ENCODE measurements at places on chromosomes 13 and 19.

DNA sequence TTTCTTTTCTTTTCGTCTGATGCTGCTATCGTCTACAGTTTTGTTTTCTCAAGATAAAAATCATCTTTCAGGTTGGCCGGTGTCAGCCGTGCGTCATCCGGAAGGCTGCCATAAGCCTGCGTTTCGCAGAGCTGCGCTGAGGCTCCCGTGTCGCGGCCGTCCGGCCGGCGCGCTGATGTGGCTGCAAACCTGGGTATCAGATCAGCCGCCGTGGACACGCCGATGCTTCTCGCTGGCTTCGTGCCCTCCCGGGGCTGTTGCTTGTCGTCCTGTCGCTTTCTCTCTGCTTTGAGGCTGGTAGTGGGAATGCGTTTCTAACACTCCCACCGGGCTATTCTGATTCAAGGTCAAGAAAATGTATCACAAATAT, 45.9 kb upstream of the TFDP1 start:
- no peak for DNase-seq

DNA sequence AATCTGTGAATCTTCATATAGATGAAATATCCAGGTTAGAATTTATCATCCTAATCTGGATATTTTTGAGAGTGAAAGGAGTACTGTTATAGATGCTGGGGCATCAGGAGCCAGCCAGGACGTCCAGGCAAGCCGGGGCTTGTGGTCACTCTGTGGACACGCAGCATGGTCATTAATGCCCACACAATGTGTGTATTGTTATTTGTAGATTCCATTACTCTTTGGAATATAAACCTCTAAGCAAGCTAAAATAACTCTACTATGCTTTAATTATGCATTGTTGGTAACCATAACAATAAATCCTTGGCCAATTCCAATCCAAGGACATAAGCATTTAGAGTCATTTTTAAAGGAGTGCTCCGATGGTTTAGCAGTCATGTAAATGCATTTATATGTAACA, 137.9 kb downstream of the TM9SF2 start:
- no peak for DNase-seq

- no peak for DNase-seq
These were observed 523.4 kb downstream of the FGF9 start for GRCh38 chr13:22194106-22194805.

- no peak for DNase-seq
These were observed 103.8 kb downstream of the KL start for GRCh38 chr13:33119856-33120543.

- DNase-seq, result peak; percentile 86
These were observed at the start of gene SLC25A30 for GRCh38 chr13:45417790-45418534. SLC25A30 (minus strand) TSS chr13:45418373; CDS start chr13:45411425, 6,948 bp downstream.

DNA sequence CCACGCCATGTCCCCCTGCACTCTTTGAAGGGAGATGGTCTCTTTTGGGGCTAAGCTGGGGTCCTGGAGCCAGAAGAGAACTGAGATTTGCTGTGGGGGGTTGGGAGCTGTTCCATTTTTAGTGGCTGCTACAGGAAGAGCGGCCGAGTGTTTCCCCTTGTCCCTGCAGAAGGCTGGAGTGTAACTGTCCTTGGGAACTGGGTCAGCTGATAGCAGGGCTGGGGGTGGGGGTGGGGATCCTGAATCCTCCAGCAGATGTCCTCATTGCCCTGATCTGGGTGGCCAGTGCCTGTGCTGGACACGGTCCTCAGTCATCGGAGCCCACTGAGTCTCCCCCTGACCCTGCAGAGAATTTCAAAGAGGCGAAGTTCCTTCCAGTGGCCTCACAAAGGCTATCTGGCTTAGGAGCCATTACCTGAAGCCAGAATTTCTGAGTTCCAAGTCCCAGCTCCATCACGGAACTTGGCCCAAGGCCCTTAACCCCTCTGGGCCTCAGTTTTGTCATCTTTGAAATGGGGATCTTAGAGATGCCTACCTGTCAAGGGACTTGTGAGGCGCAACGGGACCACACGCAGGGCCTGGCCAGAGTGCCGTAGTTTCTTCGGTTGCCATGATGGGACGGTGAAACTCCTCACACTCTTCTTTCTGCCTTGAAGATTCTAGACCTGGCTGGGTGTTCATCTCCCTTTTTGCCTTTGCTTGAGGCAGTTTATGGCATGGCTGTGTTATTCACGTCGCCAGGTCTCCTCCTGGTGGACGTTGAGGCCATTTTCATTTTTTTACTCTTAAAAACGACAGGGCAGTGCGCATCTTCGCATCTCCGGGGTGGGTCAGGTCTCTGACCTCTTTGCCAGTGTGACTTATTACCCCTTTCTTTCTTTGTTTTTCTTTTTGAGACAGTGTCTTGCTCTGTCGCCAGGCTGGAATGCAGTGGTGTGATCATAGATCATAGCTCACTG, 51.9 kb downstream of the DNM2 start:
- DNase-seq, result no peak

- DNase-seq, result no peak
These were observed 14.4 kb upstream of the CEBPA start for GRCh38 chr19:33316541-33317264.

GRCh38 chr13:112743451-112744167, 53.8 kb downstream of the ATP11A start:
- DNase-seq, result no peak

DNA sequence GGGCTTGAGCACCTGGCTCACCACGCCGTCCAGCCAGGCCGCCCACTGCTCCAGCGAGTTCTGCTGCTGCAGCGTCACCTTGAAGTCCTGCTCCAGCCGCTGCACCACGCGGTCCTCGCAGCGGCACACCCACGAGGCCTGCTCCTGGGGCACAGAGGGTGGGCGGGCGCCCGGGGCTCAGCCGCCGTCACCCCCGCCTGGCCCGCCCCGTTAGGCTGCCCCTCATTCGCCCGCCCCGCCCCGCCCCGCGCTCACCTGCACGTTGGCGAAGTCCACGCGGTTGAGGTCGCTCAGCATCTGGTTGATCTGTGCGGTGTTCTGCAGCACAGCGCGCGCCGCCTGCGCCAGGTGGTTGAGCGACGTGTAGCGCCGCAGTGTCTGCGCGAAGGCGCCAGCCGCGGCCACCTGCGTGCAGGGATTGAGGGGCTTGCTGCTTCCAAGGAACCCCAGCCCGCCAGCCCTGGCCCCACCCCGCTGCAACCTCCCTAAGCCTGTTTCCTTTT, 11.3 kb downstream of the DCAF15 start:
- no peak for DNase-seq

DNA sequence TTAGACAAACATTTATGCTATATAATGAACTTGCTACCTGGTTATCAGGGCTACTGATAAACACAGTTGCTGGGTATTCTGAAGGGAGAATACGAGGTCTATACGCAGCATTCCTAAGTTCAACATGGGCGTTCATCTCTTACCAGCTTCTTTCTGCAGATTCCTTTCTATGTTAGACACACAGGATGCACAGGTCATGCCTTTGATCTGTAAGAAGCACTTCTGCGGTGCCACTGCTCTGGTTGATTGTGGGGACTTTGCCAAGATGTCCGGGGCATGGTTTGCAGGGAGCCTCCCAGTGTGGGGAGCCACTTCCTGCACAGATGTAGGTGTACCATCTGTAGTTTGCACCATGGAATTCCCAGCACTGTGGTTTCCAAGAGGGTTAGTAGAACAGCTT, 40.9 kb downstream of the ATP7B start:
- DNase-seq, result no peak

GRCh38 chr19:6710273-6711077, 10.0 kb downstream of the C3 start:
- DNase-seq, result no peak

- DNase-seq, result no peak
These were observed 1712.4 kb downstream of the EFNB2 start for GRCh38 chr13:104823071-104823470.

GRCh38 chr13:59504407-59504806, 659.3 kb downstream of the DIAPH3 start:
- DNase-seq, result no peak

- no peak for DNase-seq
These were observed 26.8 kb upstream of the STARD13 start for GRCh38 chr13:33312150-33312860.

DNA sequence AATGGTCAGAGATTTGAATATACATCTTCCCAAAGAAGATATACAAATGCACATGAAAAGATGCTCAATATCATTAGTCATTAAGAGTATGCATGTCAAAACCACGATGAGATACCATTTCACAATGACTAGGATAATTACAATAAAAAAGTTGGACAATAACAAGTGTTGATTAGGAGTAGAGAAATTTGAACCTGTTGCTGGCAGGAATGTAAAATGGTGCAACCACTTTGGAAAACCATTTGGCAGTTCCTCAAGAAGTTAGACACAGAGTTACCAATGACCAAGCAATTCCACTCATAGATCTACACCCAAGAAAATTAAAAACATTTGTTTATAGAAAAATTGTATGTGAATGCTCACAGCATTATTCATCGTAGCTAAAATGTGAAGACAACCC, 33.2 kb upstream of the STARD13 start:
- DNase-seq, result no peak

DNA sequence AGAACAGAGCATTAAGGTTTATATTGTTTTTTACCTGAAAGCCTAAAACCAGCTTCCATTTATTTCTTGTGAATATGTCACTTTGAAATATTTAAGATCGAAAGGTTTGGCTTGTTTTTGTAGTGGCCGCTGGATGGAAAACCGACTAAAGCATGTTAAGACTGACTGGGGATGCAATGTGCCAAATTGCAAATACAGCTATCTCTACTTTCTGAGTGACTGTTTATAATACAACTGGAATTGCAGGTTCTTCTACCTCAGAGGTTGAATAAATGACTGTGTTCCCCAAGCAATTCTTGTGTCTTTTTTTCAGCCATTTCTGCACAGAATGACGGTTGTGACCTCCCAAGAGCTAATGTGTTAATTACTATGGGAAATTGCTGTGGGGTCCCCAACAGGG, 50.0 kb upstream of the TMTC4 start:
- DNase-seq, result no peak

GRCh38 chr19:18362934-18363542, 22.6 kb downstream of the PGPEP1 start:
- no peak for DNase-seq

DNA sequence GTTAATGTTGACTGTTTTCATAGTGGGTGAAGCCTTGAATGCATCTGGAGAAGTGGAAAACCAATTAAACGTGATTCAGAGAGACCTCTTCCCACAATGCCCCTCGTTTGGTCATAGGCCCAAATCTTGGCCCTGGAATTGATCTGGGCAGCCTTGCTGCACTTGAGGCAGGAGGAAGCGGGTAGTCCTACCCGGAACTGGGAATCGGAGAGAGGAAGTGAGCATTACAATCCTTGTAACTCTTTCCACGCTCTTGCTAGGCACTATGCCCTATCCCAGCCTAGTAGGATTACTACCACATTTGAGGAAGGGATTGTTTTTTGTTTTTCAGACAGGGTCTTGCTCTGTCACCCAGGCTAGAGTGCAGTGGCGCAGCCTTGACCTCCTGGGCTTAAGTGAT, 3.6 kb downstream of the KCNK6 start:
- no peak for DNase-seq

DNA sequence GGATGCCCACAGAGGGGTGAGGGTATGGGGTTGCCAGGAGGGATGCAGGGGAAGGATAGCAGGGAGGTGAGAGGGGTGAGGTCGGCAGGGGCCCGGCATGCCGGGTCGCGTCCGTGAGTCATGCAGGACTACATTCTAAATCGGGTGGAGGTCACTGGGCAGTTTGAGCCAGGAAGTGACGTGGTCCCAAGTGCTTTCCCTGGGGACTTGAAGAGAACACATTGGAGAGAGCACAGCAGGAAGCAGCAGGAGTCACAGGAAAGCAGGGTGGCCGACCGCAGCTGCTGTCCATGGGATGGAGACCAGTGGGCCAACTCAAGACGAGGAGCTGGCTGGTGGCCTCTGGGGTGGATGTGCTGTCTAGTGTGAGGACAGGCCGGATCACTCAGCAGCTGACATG, 92.0 kb upstream of the WASF3 start:
- DNase-seq, result no peak

DNA sequence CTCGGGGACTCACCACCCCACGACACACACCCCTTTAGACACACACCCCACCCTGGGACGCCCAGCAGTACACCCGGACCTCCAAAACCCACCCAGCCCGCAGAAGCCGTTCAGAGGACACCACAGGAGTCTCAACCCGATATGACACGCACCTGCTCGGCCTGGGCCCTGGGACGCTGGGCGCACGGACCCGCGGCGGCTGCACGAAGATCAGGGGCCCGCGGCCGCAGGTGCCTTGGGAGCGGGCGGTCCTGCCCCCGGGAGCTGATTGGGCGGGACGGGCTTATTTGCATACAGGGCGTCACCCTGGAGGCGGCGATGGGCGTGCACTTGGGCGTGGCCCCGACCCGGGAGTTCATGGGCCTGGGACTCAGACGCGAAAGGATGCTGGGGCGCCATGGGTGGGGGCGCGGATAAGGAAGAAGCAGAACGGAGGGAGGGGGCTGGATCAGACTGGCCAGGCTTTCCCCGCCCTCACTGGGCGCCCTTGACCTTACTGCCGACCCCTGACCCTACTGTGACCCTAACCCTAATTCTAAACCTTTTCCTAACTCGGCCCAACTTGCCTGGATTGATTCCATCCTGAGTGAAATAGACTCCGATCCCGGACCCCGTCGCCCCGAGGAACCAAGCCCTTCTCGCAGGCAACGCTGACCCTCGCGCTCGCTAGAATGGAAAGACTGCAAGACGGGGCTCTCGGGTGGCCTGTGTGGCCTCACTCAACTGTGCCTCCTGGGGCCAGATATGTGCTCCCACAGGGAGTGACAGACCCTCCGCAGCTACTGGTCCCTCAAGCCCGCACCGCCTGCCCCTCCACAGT, at the start of gene MEF2B:
TSS of gene MEF2B (minus strand) at position 211 of the 820 bp plus-strand sequence. CDS start 19,528 bp downstream, outside the sequence.
- peak; percentile 66 for DNase-seq

GRCh38 chr13:20713751-20714150, 10.3 kb downstream of the IL17D start:
- no peak for DNase-seq

DNA sequence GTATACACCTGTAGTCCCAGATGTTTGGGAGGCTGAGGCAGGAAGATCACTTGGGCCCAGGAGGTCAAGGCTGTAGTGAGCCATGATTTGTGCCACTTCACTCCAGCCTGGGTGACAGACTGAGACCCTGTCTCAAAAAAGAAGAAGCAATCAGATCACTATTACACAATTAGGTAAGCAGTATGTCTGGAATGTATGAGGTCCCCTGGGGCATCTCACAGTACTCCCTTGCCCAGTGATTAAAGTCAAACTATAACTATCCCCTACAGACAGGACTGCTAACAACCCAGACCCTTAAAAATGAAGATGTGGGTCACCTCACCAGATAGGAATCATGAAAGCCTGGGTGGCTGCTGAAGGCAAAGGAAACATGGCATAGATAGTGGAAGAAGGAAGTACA, 9.4 kb upstream of the PAN3 start:
- no peak for DNase-seq

DNA sequence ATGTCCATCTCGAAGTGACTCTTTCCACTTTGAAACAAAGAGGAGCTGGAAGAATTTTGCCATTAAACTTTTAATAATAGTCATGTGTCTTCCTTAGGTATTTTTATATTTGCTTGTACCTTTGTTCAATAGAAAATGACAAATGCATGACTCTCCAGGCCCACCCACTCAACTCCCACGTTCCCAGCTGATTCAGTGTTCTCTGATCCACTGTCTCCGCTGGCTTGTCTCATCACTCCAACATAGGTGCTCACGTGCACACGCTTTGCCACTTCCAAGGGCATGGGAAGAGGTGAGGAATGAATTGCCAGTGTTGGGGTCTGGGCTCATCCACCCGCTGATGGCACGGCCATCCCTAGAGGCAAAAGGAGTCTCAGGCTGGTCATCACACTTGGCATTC, 24.5 kb downstream of the RASL11A start:
- DNase-seq, result no peak
